ENCODE measurements at places on chromosomes 5 and 9.

DNA sequence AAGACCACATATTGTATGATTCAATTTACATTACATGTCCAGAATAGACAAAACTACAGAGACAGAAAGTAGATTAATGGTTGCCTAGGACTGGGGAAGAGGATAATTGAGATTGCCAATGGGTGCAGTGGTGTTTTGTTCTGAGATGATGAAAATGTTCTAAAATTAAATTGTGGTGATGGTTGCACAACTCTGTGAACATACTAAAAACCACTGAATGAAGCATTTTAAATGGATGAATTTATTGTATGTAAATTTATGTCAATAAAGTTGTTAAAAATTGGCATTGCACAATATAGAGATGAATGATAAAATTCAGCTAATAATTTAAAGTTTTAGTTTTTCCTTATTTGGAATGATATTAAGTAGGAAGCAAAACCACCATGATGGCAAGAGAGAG, 109.5 kb upstream of the NR4A3 start:
- no peak for DNase-seq

- DNase-seq: no peak
Observed at GRCh38 chr9:72193478-72193881, 44.2 kb downstream of the GDA start.

GRCh38 chr9:111163716-111164389, 125.6 kb upstream of the LPAR1 start:
- no peak for DNase-seq

DNA sequence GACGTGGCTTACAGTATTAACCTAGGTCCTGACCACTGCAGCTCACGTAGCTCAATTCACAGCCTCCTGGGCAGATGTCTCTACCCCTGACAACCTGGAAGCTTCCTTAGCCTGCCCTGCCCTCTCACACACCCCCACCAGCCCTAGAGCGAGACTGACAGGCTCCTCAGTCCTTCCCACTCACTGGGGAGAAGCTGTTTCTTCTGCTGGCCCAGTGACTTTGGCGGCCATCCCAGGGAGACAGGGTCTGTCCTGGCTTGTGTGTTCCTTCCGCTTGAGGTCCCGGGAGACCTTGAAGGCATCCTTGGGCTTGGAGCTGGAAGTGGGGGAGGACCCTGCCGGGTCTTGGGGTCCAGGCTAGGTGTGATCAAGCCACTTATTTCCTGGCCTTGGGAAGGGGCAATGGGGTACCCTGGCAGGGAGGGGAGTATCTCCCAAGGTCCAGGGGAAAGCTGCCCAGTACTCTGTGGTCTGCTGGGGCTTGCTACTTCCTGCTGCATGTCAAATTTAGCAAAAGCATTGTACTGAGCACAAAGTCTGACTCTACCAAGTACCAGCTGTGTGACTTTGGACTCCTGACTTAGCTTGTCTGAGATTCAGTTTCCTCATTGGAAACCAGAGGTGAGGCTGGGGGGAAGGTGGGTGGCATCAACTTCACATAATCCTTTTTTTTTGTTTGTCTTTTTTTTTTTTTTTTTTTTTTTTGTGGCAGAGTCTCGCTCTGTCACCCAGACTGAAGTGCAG, 1.9 kb downstream of the MIGA2 start:
- no peak for DNase-seq

DNA sequence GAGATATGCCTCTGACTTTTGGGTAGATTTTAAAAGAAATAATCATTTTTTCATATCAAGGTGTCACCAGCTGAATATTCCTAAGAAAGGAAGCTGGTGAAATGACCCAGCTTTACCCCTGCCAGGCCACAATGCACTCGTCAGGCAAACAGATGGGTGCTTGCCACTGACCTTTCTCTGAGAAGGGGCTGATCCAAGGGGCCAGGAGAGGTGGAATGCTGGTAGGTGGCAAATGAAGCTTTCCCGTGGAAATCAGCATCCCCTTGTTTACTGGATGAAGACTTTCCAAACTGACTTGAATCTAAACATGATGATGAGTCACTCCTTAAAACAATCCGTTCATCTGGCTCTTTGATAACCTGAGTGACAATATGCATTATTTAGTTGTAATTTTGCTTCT, 44.3 kb upstream of the PLPP6 start:
- DNase-seq: no peak

- DNase-seq: no peak
Observed at GRCh38 chr9:27749838-27750237, 176.6 kb upstream of the C9orf72 start.

- DNase-seq: no peak
Observed at GRCh38 chr5:177128551-177128981, 5.0 kb upstream of the NSD1 start.

- no peak for DNase-seq
Observed at GRCh38 chr9:89710697-89711096, 105.9 kb downstream of the GADD45G start.

- no peak for DNase-seq
Observed at GRCh38 chr9:34143116-34143515, 16.6 kb upstream of the DCAF12 start.

DNA sequence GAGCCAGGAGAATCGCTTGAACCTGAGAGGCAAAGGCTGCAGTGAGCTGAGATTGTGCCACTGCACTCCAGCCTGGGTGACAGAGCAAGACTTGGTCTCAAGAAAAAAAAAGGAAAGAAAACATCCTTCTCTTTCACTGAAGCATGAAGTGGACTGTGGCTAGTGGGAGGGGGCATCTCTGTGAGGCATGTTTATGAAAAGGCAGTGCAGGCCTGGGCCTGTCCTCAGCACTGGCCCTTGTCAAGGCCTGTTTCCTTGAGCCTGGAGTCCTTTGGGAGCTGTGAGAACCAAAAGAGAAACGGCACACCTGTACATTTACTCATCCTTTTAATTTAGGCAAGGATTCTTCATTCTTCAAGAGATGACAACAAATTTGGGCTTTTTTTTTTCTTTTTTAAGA, 18.3 kb upstream of the FUBP3 start:
- DNase-seq: no peak

DNA sequence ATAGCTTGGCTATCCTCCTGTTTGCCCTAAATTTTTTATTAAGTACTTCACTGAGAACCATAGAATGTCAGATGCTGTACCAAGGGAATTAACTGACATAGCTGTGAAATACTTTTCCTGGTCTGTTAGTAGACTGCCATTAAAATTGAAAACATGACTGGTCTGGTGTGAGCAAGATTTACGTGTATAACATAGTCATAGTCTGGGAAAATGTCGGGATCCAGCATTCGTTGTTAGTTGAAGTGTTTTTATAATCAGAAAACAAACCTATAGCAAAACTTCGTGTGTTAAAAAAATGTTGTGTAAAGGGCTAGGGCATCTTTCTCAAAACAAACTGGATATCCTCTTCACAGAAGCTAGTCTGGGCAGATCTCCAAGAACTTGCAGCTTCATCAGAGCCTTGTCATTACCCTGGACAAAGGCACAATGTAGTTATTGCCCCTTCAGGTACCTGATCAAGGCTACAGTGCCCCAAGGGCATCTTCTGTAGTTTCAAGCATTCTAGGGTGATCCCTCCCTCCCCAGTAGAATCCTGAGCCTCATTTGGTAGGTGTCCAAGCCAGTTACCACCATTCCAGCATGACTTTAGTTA, 454.2 kb upstream of the SGCD start:
- DNase-seq: peak; percentile 52

DNA sequence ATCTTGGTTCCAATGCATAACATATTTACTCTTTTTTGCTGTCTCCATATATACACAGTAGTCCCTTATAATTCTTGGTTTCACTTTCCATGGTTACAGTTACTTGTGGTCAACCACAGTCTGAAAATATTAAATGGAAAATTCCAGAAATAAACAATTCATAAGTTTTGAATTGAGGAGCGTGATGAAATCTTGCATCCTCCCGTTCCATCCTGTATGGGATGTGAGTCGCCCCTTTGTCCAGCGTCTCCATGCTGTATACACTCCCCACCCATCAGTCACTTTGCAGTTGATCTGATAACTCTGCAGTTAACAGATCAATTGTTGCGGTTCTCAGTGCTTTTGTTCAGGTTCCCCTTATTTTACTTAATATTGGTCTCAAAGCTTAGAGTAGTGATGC, 11.5 kb upstream of the FAF2 start:
- DNase-seq: no peak

- no peak for DNase-seq
Observed at GRCh38 chr5:149203921-149204441, 62.7 kb downstream of the ABLIM3 start.

DNA sequence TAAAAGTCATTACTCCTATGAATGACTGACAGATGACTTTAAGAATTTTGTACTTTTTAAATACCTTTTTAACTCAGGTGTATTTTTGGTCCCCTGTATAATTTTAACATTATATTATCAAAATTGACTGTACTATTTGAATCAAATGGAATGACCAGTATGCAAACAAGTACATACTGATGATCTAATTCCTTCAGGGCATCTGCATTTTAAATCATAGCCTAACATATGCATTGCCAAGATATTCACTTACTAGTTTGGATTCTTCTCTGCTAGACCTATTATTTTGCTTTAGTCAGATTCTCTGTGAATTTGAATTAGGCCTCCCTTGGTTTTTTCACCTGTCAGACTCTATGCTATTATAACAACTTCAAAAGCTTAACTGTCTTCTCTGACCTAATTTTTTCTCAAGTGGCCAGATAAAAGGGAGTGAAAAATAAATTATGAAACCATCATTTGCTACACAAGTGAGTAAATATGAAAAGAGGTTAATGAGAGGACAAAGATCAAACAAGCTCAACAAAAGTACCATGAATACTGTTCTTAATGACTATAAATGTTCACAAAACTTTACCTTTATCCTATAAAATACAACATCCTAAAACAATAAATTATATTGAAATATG, 1505.2 kb upstream of the CDH9 start:
- peak; percentile 42 for DNase-seq
